ENCODE measurements at places on chromosomes 1 and 21.

- DNase-seq, result peak; percentile 28
Measured at GRCh38 chr1:219412772-219413171, 200.1 kb downstream of the ZC3H11B start.

DNA sequence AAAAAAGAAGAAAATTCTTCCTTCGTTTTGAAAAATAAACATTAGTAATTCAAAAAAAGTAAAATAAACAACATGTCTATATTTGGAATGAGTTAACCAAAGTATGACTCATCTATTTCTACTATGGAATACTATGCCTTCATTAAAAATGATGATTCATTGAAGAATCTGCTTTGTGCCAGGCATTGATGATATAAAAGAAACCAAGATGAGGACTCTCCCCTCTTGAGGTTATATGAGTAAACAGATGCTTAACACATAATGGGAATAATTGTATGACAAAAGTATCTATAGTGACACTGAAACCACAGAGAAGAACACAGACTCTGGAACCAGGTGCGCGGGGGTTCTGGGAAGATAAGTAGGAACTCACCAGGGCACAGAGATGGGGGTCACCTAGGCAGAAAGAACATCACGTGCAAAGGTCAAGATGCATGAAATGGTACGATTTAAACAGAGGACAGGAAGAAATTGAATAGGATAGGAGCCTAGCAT lies 18.8 kb downstream of the ELF3 start:
- DNase-seq, result peak; percentile 48

GRCh38 chr1:26913754-26914619 lies at the start of gene NR0B2:
TSS of gene NR0B2 (minus strand) at chr1:26913975. CDS start at chr1:26913940, 35 bp downstream.
- no peak for DNase-seq

DNA sequence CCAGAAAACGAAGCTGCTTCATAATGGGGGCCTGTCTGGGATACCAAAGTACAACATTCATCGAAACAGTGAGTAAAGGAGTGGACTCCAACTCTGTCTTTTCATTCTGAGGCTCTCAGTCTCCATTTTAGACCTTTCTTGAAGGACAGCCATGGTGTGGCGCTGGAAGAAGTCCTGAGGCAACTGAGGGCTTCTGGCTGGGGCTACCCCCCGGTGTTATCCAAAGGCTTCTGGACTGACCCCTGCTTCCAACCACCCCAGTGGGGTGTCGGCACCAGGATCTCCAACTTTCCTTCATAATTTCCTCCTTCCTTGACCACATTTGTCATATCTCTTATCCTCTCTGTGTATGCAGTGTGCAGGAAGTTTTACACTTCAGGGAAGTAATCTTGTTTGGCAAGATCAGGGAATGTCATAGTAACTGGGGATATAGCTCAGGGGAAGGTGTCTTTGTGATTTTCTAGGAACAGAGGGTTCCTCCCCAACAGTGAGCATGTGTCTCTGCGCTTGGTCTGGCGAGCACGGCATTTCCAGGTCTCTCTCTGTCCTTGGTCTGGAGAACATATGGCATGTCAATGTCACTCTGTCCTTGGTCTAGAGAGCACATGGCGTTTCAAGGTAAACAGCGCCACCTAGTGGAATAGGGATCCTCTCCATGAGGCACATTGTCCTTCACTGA lies 19.4 kb upstream of the BSDC1 start:
- peak; percentile 74 for DNase-seq

DNA sequence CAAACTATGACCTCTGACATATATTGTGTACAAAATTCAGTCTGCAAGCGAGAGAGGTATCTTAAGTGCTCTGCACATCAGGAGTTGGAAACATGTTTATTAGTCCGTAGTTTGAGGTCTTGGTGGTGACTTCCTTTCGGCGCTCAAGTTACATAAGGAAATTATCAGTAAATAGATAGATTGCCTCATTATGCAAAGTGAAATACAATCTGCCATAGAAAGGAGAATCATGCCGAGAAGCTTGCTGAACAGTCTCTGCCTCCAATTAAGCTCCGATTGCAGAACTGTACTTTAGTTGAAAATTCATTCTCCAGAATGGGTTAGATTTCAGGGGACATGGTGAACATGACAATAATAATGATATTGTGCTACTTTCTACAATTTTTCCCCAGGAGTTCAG lies 271.8 kb downstream of the BRINP2 start:
- DNase-seq, result no peak

- no peak for DNase-seq
Measured at GRCh38 chr1:94743862-94744261, 76.3 kb upstream of the SLC44A3 start.

DNA sequence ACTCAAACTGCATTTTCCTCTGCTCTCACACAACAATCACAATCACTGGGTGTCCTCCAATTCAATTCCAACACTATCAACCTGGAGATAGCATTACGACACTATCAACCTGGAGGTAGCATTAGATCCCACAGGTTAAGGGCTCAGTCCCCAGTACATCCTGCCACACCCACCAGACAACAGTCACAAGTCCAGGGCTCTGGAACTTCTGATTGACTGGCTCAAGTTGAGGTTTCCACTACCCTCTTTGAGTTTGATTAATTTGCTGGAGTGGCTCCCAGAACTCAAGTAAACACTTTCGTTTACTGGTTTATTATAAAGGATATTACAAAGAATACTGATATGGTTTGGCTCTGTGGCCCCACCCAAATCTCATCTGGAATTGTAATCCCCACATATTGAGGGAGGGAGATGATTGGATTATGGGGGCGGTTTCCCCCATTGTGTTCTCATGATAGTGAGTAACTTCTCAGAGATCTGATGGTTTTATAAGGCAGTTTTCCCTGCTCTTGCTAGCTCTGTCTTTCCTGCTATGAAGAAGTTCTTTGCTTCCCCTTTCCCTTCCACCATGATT lies 49.6 kb upstream of the ARHGAP29 start:
- DNase-seq, result no peak

Measured in cardiac fibroblast (primary cell).